ENCODE measurements at places on chromosomes 7 and 10.

DNA sequence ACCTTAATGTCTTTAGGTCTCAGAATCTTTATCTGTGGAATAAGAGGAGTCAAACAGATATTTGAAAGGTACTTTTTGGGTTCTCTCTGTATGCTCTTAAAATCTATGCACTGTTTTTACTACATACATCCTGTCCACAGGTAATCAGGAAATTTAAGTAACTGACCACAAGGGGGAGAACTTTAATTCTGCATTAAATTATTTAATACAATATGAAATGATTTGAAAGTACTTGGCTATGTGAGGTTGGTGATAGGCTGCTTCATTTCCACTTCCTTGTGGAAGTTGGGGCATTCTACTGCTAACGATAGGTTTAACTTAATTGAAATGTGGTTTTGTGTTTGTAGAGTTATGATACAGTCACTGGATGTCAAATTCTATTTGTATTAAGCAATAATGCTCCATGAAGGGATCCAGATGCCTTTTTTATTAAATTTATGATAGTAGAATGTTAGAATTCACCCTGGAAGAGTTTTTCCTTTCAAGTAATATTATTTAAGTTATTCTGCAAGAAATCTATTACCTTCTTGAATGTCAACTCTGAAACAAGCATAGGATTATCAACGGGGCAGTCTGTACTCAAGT, 6.0 kb downstream of the TEX47 start:
- DNase-seq: no peak

- DNase-seq: no peak
These were observed 5.7 kb downstream of the ATG9B start for GRCh38 chr7:151018421-151019129.

- peak; percentile 16 for DNase-seq
These were observed 40.4 kb upstream of the DLX5 start for GRCh38 chr7:97064972-97065587.

DNA sequence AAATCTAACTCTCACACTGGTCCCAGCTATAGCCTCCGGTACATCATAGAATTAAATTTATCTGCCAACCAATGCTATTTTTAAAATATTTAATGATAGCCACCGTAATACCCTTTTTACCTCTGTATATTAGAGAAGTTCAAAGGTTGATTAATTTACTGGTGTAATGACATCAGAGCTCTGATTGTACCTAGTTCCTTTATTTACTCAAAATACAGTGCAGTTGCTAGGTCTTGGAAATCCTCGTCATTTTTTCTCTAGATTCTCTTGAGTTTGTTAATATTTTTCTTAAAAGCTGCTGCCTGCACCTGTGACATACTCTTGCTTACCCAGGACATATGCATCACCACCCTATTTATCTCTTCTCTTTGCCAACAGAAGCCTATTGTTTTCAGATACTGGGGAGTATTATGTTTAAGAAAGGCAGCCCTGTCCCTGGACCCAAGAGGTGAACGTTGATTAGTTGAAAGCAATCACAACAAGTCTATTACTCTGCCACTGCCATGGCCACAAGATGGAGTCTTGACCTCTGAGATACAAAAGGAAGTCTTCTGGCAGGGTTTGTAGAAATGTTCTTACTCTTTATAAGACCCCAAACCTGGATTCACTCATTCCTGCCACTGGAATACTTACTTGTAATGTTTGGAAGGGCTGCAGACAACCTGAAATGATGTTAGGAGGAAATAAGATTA, 25.6 kb upstream of the TMEM26 start:
- no peak for DNase-seq

DNA sequence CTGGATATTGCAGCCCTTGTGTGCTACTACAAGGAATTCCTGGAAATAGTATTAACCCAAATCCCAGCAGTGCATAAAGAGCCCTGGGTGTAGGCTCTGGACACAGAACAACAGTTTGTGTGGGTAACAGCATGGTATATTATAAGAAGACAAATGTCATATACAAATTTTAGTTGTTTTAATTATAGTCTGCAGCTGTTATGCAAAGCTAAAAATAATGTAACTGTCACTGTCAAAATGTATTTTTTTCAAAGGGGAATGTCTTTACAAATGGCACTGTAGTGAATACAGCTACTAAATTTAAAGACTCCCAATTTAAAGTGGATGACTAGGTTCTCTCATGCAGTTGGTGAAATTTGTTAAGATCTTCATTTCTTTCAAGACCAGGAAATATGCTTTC, 339.0 kb downstream of the GPR37 start:
- no peak for DNase-seq

GRCh38 chr10:15262036-15262713, 93.7 kb upstream of the NMT2 start:
- no peak for DNase-seq

DNA sequence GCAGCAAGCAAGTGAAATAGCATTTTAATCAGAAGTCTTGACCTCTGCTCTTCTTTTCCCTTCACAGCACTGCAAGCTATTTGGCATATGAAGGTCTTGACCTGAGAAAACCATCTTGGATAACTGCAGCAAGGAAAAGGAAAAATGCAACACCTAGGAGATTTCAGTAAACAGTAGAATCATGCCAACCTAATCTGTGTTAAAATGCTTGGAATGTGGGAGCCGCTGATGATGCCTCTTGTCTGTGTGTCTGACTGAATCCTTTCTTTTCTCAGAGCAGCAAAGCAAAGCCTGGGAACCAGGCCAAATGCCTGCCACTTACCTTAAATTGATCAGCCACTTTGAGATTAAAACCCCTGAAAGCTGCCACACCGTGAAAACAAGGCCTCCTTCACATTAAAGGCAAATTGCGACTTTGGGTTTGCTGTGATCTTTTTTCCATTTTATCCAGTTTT, 80.4 kb upstream of the CDK6 start:
- DNase-seq: peak; percentile 74

DNA sequence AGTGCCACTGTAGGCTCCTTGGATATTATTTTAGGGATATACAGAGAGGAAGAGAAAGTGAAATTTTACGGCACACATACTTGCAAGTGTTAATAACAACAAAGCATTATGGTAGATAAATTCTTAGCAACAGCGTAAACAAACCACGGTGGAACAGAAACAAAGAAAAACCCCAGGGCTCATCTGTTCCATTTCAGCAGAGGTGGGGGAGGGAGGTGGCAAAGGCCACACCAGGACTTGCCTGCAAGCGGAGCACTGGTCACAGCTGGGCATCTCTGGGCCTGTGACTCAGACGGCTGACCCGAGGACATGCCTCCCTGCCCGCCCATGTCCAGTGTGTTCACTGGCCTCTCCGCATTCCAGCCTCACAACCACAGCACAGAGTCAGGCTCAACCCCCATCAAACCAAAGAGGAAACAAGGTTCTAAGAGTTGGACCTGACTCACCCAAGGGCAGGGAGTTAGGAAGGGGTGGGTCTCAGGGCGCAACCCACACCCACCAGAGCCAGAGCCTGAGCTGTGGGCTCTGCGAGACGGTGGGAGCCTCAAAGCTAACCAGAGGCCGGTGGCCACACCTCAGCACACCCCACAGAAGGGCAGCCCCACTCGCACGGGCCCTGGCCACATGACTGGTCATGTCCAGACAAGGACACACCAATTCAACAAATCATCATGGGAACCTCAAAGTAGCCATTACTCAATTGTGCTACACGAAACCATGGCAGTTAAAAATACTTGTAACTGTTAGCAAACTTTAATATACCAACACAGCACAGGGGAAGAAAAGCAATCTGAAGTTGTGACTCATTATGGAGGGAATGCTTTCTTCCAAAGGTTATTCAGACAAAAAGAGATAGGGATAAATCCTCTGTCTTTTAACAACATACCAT, 10.7 kb downstream of the ESYT2 start:
- peak; percentile 98 for DNase-seq

- DNase-seq: no peak
These were observed 31.1 kb upstream of the MSMB start for GRCh38 chr10:46077141-46077554.

DNA sequence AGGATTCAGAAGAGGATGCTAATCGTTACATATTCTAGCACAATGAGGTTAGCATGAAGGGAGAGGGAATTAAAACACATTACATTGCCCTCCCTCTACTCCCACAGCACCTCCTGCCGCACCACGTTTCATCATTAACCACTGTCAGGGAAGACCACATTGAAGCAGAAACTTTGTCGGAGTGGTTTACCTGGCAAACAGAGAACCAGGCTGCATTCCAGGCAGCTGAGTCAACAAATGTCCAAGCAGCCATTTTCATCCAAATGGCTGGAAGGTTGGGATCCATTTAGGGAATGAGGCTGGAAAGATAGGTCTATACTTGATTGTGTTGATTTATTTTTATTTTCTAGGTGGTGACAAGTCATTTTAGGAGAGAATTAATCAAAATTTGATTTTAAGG, 273.6 kb downstream of the DYNC1I1 start:
- DNase-seq: no peak

GRCh38 chr7:100802951-100803350, 24.4 kb downstream of the EPHB4 start:
- no peak for DNase-seq

GRCh38 chr7:107494315-107494751, 24.5 kb downstream of the GPR22 start:
- DNase-seq: no peak

GRCh38 chr10:86035791-86036543, 330.6 kb downstream of the GRID1 start:
- DNase-seq: no peak

DNA sequence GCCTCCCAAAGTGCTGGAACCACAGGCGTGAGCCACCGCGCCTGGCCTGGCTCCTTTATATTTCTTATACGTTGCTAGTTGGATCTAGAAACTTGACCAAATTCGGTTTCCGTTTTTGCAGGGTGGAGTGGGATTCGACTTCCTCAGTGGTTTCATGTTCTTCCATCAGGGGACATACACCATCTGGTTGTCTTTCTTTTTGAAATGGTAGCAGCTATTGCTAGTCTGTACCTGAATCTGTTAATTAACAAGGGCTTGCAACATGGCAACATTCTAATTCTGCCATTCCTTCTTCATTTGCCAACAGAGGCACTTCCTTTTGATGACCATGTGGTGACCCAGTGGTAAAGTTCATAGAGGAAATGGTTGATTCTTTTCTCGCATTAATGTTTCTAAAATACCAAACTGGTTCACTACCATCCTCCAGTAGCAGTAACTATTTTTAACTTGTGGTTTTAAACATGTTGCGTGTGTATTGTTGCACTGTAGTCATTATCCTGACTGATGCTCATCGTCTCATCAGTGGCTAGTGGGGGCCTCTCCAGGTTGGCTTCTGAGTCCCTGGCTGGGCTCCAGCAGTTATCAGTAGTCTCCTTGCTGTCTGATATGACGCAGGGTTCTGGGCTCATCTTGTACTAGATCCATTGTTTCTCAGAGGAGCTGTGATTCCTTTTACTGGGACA, 159.2 kb downstream of the RGS10 start:
- DNase-seq: no peak

- DNase-seq: no peak
These were observed 62.7 kb downstream of the LANCL2 start for GRCh38 chr7:55427800-55428199.

- DNase-seq: no peak
These were observed 80.1 kb downstream of the CABCOCO1 start for GRCh38 chr10:61742812-61743211.
